Activated CD8-positive, alpha-beta memory T cell treated with anti-CD3 and anti-CD28 coated beads for 4 hours (primary cell): ENCODE measurements at places on chromosomes 6 and 20.

DNA sequence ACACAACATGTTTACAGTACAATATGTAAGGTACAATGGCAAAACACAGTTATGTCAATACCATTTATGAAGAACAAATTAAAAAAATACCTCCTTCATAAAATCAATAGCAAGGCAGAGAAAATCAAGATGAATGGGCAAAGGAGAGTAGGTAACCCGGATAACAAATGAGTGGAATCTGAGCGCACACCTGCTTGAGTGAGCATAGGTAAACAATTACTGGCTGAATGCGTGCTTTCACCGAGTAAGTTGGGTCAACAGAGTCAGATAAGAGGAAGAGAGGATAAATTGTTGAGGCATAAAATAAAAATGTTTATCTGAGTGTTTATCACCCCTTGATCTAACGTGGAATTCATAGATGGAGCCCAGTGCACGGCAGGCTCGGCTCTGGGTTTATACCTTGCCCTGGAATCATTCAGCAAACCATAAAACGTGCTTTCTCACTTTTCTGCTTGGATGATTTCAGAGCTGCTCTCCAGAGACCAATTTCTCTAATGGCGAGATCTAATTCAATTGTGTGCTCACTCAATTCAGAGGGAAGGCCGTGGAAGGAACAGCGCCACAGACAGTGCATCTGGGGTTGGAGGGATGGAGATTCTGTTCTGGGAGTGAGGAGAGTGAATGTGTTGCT is 224.8 kb upstream of the MAP3K7 start:
- no peak for DNase-seq

DNA sequence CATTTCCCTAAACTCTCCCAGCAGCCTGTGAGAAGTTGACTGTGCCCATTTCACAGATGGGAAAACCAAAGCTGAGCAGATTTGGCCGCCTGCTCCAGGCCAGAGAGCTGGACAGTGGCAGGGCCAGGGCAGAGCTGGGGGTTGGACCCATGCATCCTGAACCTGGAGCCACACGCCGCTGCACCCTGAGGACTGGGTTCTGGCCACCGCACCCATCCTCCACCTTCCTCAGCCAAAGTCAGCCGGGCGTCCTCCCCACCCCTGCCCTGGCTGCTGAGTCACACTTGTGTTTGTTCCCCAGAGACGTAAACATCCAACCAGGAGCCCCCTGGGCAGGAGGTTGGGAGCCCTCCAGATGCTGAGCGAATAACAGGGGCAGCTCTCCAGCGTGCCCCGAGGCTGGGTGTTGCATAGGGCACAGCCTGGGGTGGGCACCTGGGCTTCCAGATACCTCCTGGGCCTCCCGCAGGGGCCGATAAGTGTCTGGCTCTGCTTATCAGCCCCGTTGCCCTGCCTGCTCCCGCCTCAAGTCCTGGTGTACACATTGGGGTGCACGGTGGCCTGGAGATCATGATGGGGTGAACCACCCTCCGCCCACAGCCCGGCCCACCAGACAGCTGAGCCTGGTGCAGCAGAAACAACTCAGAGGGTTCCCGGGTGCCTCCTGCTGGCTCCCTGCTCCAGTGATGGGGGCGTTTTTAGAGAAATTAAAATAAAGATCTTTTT is 23.8 kb downstream of the RBM38 start:
- DNase-seq: no peak

DNA sequence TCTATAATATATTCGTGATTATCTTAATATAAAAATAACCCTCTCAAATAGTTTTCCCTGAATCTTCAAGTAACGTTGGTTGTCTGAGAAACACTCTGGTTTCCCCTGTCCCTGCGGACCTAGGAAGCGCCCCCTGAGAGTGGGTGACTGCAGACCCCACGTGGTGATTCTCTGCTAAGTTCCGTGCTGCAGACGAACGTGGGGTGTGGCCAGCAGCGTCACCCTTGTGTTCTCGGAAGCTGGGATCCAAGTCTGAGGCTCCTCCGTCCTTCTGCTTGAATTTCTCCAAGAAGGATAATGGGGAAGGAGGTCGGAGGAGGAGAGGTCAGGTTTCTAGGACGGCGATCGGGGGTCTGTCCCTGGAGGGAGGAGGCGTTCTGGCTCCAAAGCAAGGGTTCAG is 16.6 kb upstream of the MAP1LC3A start:
- no peak for DNase-seq

- no peak for DNase-seq
Measured at GRCh38 chr6:86107985-86108384, 465.3 kb upstream of the SYNCRIP start.

- no peak for DNase-seq
Measured at GRCh38 chr20:33415948-33416347, 14.6 kb upstream of the CDK5RAP1 start.

DNA sequence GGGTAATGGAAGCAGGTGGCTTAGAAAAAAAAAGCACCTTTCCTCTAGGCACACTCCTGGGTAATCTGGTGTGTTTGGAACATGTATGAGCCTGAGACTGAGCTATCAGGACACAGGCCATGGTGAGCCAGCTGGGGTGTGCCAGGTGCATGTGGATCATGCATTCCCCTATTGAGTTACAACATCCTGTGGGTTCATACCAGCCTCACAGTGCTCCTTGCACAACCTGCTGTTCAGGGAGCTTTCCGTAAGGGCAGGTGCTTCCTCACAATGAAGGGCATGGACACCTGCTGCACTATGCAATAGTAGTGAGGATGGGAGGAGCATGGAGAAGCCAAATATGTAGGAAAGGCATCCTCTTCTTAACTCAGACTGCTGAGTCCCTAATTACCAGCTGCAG is 197.2 kb upstream of the SUPT3H start:
- DNase-seq: no peak

DNA sequence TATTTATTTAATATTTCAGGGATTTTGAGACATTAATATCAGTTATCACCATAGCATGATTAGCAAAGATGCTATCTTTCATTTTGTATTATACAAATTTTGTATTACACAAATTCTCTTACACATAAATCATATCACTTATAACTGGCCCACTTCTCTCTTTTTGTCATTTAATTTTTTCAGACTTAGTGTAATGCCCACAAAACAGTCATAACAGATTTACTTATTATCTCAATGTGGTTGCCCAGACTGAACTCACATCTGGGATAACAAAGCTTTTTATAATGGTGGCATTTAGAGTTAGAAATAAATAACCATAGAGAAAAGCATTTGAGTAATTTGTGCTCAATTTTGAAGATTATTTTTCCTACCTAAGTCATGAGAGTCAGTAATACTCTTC is 148.3 kb downstream of the TFAP2B start:
- DNase-seq: no peak

DNA sequence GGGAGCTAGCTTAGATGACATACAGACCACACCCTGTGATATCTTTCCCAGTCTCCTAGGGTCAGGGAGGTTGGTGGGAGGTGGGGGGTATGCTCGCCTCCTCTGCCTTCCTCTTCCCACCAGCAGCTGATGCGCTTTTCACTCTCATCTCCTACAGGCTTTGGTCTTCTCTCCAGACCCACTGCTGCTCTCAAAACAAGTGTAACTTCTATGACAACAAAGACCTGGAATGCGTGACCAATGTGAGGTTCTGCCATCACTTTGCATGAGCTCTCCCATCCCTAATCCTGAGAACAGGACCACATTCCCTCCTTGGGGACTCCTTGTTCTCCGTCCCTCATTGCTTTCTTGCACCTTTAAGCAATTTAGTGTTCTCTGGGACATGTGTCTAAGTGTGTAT is 2.7 kb downstream of the CTSA start:
- no peak for DNase-seq

GRCh38 chr6:2061880-2062279 is 183.5 kb downstream of the GMDS start:
- DNase-seq: no peak

- no peak for DNase-seq
Measured at GRCh38 chr20:50569864-50570836, 60.0 kb downstream of the PTPN1 start.

GRCh38 chr20:58706150-58706892 is 13.7 kb downstream of the NPEPL1 start:
- DNase-seq: no peak

- DNase-seq: no peak
Measured at GRCh38 chr6:41367700-41368099, 32.3 kb downstream of the NCR2 start.

DNA sequence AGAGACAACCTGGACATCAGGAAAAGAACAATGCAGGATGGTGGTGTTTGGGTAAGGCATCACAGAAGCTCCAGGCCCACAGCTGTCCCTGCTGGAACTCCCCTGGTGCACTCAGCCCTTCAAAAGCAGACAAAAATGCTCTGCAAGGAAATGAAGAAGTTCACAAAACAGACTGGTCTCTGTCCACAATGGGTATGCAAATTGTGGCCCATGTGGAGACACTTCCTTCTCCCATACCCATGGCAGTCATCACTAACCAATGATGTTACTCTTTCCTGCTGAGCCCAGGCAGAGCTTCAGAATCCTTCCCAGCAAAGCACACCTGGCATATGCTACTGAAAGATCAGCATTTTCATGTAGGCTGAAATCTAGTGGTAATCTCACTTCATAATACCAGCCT is 42.6 kb upstream of the PXDC1 start:
- no peak for DNase-seq

DNA sequence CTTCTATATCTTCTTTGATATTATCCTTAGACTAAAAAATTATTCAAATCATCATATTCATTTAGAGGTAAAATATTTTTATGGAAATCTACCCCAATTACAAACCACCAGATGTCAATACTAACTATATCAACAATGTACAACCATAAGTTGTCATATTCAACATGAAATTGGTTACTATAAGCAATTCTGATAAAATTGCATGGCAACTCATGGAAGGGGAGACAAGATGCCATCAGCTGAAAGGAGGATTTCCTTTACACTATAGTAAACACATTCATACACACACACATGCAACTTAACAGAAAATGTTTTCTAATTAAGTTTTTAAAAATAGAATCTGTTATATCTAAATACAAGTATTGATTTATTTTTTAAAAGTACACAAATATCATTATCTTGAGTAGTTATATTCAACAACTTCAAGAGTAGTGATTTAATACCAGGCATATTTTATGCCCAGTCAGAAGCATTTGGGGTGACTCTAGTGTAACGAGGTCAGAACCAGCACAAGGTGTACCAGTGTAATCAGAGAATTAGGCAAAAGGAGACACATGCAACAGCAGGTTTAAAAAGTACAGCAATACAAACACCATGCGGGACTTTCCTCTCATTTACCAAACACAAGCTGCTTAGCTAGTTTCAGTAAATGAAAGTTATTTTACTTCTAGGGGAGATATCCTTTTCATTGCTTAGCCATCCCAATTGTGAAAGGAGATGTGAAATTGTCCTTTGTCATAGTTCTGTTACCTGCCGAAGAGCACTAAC is 1.0 kb downstream of the FILIP1 start:
- DNase-seq: no peak

GRCh38 chr20:49766979-49767521 is 45.6 kb upstream of the SLC9A8 start:
- DNase-seq: no peak

DNA sequence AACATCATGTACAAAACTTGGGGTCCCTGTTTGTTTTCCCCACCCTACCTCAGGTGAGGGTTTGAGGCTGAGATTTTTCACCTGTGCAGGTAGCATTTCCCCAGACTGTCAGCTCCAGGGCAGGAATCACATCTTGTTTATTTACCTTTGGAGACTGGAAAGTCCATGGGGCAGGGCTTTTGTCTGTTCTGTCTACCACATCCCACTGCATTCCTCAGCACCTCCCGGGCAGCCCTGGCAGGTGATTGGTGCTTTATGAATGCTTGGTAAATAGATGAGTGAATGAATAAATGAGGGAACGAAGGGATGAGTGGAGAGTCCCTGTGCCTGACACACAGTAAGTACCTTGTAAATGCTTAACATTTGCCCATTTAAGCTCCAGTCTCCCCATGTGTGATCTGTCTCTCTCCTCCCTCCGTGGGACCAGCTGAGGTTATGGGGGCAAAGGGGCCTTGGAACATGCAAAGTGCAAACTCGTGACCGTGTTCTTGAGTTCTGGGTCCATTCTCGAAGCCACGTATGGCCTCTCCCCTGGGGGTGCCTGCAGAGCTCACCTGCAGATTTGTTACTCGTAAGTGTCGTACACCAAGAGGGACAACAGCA is 69.7 kb upstream of the PMEPA1 start:
- DNase-seq: no peak

DNA sequence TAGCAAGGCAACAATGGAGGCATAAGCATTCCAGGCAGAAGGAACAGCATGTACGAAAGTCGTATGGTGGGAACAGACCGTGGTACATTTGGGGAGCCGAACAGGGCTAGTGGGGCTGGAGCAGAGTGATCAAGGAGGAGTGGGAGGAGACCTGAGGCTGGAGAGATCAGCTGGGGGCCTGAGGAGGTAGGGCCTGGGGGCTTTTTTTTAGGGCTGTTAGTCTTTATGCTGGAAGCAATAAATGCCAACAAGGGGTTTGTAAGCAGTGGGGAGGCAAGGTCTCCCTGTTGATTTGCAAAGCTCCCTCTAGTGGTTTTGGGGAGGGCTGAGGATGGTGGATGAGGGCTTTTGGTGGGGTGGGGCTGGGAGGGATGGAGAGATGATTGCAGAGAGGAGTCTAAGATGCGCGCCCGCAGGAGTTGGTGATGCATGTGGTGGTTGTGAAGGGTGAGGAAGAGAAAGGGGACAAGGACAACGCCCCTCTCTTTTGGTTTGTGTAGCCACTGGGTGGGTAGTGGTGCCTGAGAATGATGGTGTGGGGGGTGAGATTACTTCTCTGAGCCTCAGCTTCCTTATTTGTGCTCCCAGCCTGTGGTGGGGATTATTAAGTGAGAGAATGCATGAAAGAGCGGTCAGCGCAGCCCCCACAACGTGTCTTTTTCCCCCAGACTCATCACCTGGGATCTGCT is 74.1 kb upstream of the TOX2 start:
- DNase-seq: no peak

DNA sequence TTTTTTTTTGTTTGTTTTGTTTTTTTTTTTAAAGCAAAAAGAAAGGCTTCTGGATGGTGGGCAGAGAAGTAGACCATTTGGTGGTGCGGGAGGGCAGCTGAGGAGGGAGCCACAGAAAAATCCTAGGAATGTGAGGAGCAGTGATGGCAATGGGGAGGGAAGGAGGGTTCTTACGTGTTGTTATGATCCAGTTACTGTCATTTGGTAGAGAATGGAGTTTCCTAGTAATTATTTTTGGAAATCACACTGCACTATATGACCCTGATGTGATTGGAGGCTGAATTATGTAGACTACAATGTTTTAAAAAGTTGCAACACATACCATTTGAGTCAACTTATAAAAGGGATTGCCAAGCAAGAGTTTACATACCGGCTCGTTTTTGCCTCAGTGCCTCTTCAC is 22.1 kb downstream of the ADGRF5 start:
- no peak for DNase-seq
